Cerebellar nuclear complex (tissue), 1 donor: ENCODE measurements at places on chromosomes 6 and 20.

DNA sequence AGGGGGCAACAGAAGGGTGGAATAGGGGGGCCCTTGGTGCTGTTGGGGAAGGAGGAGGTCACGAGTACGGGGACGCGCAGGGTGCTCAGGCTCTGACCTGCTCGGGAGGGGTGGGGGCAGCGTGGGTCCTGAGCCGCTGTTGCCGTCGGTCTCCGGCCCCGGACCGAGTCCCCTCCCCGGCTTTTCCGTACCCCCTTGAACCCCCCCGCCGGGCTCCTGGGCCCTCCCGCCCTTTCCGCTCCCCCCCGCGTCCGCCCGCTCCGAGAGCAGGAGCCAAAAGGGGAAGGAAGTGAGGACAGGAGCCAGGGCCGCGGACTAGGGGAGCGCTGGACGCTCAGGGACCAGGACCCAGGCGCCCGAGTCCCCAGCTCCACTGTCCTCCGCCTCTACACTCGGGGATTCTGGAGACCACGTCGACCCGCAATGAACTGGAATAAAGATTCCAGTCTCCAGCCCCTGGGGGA, at the start of gene RGL2:
Gene RGL2, minus strand, starts transcription at position 170 of the 464 bp plus-strand sequence. CDS start 332 bp downstream, outside the sequence.
- no peak for DNase-seq

DNA sequence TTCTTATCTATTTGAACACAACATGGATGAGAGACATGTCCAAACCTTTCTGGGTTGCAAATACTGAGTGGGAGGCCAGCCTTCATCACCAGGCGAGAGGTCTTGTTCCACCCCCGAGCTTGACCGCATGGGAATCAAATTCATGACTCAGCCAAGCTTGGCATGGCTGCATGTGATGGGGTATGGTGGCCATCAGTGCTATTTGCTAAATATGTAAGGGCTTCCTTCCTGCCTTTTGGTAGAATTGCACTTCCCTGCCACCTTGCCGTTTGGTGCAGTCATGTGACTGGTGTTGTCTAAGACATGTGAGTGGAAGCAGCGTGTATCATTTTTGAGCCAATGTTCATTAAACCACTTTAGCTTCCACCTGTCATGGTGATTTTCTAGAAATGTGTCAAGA, 508.9 kb upstream of the SULF2 start:
- DNase-seq = no peak

GRCh38 chr6:81608776-81609175, 143.7 kb downstream of the TENT5A start:
- DNase-seq = no peak

GRCh38 chr6:141877275-141877983, 255.3 kb upstream of the GJE1 start:
- no peak for DNase-seq

- no peak for DNase-seq
Measured at GRCh38 chr6:45946352-45946751, 69.3 kb downstream of the CLIC5 start.

GRCh38 chr20:59117526-59117925, 46.1 kb upstream of the ZNF831 start:
- DNase-seq = no peak

DNA sequence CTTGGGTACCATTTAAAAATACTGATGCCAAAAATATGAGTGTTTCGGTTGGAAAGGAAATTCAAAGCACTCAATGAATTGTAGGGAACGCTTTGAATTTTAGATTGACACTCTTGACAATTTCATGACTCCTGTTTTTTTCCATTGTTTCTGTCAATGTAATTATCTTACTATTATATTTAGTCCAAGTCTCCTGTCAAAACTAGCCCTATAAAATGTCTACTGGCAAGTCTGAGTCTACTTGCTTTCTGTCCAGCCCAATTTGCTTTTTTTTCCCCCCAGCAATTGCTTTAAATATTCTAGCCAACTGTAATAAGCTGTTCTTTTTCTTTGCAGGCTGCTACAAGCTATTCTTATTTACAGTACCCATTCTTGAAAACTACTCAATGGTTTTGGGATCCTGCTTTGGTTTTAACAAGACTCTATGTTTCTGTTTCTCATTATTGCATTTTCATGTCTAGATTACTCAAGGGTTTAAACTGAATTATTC, 1103.9 kb upstream of the GJE1 start:
- DNase-seq = no peak
